ENCODE measurements at places on chromosomes 7 and 10. TPM values are rescaled to one million over a fixed set of nuclear protein-coding genes. Genes with fewer than 3 reads are reported as not detected.

DNA sequence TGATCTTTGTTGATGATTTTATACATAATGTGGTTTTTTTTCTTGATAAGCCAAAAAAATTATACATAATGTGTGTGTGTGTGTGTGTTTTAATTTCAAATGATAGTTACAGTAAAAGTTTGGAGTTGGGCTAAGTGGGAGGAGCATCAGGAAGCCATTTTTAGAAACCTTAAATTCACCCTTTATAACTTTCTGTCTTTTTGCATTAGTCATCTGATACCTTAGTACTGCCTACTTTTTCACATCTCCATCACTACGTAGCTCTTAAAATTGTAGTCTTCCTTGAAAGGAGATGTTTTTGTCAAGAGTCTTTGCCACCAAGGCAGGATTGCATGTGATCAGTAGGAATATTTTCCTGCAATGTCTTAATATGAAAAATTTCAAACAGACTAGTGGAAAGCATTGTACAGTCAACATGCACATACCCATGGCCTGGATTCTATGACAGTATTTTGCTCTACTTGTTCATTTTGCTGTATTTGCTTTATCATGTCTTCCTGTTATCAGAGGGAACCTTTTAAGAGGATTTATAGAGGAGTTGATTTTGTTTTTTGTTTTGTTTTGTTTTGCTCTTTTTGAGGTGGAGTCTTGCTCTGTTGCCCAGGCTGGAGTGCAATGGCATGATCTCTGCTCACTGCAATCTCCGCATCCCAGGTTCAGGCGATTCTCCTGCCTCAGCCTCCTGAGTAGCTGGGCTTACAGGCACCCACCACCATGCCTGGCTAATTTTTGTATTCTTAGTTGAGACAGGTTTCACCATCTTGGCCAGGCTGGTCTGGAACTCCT lies 67.3 kb downstream of the DAGLB start:
- no peak for DNase-seq

The PON1 gene
- not detected for total RNA-seq

- DNase-seq, result peak; percentile 93
Observed at GRCh38 chr7:130995252-130996081, 261.5 kb upstream of the KLF14 start.

The WNT2 gene
- not detected for total RNA-seq

The VWC2 gene
- not detected for total RNA-seq

The MSMB gene
- not detected for total RNA-seq

DNA sequence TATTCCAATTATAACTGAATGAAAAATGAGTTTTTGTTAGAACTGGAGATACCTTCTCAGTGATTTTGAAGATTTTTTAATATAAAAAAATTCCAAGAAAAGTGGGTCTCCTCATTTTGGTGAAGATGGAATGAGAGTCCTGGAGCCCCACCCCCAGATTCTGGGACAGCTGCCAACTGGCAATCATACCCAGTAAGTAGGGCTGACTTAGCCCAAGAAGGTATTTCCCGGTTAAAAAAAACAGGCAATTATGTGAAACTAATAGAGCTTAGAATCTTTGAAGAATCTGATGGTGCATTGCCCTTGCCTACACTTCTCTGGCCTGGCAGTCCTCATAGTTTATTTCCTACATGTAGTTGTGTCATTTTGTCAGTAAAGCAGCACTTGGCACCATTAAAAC lies 52.8 kb upstream of the VWDE start:
- no peak for DNase-seq

GRCh38 chr10:30553626-30554439 lies 75.7 kb downstream of the LYZL2 start:
- DNase-seq, result no peak

The WNT16 gene
- not detected for total RNA-seq

The SLC18A3 gene
- total RNA-seq, result not detected

The UCN3 gene
- total RNA-seq, result not detected

The MOGAT3 gene
- not detected for total RNA-seq

GRCh38 chr7:137986252-137987017 lies 15.5 kb downstream of the CREB3L2 start:
- peak; percentile 68 for DNase-seq

DNA sequence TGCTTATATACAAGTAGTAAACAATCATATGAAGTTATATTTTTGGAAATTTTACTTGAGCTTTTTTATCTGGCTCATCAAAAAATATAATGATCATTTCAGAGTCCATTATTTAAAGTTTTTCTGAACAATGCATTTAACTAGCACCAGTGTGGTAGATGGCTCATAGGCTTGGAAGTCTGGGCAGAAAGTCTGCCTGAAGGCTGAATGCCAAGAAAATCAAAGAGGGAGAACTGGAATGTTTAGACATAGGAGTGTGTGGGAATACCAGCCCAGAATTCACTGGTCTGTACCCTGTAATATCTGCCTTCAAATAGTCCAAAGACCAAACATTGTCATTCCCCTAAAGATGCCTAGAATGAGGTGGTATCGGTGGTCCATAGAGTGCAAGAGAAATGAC lies 40.3 kb upstream of the ANK3 start:
- peak; percentile 61 for DNase-seq

- DNase-seq, result no peak
Observed at GRCh38 chr7:135550196-135550595, 7.5 kb upstream of the NUP205 start.

DNA sequence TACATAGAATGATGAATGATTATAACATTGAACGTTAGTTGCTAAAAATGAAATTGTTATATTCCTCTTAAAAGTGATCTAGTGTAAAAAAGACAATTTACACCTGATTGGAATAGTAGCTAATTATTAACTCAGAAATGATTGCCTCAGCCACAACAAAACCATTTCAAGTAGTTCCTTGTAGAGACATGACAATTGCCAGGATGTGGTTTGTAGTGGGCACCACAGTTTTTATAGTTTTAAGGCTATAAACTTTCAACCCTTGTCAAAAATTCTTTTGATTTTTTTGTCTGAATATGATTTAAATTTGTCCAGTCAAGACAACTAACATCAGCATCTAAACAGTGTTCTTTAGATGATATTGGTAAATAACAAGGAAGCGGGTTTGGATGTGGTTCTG lies 145.2 kb downstream of the SUGCT start:
- no peak for DNase-seq
